Progenitor cell of endocrine pancreas (in vitro differentiated cells): ENCODE measurements at places on chromosomes 7 and 10.

GRCh38 chr10:43228783-43229207 lies 38.1 kb downstream of the RASGEF1A start:
- DNase-seq: peak; percentile 8

DNA sequence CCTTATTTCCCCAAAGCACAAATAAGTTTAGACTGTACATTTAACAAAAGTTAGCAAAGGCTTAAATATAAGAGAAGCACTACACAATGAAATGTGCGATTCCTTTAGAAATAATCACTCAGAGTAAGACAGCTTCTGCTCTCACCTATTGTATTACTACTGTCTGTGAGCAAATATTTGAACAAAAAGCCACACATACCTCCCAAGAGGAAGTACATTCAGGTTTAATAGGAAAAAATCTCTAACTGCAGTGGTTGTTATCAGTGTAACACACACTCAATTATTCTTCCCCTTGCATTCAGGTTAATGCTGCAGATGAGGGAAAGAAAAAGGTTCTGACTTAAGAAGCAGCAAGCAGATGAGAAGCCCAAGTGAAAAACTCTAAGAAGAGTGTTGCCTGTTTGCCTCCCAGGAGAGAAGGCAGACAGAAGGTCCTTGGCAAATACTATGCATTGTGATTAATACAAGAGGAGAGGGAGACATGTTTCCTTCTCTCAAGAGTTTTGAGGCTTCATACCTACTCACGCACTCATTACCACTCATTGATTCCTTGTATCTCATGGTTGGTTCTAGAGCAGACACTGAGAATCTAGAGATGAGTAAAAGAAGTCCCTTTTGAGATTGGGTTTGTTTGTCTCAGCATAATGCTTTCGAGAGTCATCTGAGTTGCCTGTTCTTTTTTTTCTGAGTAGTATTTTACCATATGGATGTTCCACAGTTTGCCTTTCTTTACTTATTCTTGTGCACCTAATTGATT lies 13.6 kb downstream of the GIMAP4 start:
- no peak for DNase-seq

DNA sequence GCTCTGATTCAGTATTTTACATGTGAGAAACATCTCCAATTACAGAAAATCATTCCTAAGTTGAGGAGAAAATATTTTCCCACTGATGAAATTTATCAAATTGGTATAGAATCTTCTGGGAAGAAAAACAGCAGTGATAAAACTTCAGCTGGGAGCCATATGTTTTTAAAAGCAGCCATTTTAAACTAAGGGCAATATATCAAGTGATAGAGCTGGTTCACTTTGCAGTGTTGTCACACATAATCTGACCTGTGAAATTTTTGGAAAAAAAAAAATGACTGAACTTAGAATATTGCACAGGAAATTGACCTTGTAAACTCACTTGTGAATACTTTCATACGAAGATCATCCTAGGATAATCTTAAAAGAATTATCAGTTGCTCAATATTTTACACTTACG lies 10.5 kb upstream of the EZH2 start:
- no peak for DNase-seq

- DNase-seq: no peak
Observed at GRCh38 chr7:48289656-48290055, 118.4 kb downstream of the ABCA13 start.

DNA sequence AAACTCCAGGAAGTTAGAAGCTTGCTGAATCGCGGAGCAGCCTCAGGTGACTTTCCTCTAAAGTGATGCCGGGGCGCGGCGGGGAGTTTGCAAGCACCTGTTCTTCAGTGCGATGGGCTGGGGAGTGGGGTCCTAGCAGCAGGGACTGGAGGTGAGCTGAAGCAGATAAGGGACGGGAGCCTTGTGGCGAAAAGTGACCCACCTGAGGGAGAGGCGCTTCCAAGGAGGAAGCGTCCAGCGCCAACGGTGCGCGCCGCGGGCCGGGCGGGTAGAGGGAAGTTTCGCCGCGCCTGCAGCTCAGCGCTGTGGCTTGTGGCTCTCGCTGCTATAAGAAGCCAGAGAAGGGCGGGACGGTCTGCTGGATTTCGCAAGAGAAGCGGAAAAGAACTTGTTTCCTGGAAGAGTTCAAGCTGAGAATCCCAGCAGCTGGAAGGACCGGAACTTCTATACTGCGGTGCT lies at the start of gene STEAP4:
Gene STEAP4 (minus strand): TSS at position 305 of the 459 bp plus-strand sequence. CDS start 22,625 bp downstream, outside the sequence.
- peak; percentile 12 for DNase-seq

- DNase-seq: peak; percentile 24
Observed at GRCh38 chr7:108455551-108455997, 662 bp downstream of the NRCAM start.

- DNase-seq: no peak
Observed at GRCh38 chr10:77478247-77478961, 159.2 kb downstream of the KCNMA1 start.

GRCh38 chr10:102188298-102188940 lies 36.2 kb downstream of the NOLC1 start:
- no peak for DNase-seq

DNA sequence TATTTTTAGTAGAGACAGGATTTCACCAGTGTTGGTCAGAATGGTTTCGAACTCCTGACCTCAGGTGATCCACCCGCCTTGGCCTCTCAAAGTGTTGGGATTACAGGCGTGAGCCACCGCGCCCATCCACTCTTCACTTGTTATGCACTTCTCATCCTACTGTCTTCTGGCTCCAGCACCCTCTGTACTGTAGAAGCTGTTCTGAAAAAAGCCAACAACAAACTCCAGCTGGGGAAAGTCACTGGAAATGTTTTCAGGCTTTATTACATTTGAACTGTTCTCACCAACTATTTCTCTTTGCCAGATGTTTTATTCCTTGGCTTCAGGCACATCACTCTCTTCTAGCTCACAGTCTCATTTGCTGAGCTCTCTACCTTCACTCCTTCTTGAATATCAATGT lies 122.5 kb upstream of the EGR2 start:
- no peak for DNase-seq

DNA sequence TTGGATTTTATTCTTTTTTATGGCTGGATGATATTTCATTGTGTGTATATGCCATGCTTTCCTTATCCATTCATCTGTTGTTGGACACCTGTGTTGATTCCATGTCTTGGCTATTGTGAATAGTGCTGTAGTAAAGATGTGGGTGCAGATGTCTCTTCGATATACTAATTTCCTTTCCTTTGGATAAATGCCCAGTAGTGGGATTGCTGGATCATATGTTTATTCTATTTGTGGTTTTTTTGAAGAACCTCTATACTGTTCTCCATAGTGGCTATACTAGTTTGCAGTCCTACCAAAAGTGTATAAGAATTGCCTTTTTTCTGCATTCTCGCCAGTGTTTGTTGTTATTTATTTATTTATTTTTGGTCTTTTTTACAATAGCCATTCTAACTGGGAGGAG lies 159.8 kb downstream of the WNT2 start:
- no peak for DNase-seq
